ENCODE measurements at places on chromosomes 13 and 19.

DNA sequence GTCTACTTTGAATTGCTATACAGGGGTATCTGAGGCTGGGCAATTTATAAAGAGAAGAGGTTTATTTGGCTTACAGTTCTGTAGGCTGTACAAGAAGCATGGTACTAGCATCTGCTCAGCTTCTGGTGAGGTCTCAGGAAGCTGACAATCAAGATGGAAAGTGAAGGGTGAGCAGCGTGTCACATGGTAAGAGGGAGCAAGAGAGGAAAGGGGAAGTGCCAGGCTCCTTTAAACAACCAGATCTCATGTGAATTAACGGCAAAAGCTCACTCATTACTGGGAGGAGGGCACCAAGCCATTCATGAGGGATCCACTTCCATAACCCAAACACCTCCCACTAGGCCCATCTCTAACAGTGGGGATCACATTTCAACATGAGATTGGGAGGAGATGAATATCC lies 222.4 kb downstream of the TDRD3 start:
- no peak for DNase-seq

DNA sequence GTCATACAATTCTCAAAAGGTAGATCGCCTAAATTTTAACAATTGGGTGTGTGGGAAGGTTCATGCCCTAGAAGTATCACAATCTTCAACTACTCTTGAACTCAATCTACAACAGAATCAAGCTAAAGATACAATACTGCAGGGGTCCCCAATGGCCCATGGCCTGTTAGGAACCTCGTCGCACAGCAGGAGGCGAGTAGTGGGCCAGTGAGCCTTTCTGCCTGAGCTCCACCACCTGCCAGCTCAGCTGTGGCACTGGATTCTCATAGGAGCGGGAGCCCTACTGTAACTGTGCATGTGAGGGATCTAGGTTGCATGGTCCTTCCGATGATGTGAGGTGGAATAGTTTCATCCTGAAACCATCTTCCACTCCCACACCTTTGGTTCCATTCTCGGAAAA lies 230.6 kb downstream of the KLF12 start:
- no peak for DNase-seq

- no peak for DNase-seq
Measured at GRCh38 chr13:27808851-27809550, 16.7 kb downstream of the GSX1 start.

- DNase-seq, result no peak
Measured at GRCh38 chr13:94234738-94235137, 244.7 kb downstream of the DCT start.

DNA sequence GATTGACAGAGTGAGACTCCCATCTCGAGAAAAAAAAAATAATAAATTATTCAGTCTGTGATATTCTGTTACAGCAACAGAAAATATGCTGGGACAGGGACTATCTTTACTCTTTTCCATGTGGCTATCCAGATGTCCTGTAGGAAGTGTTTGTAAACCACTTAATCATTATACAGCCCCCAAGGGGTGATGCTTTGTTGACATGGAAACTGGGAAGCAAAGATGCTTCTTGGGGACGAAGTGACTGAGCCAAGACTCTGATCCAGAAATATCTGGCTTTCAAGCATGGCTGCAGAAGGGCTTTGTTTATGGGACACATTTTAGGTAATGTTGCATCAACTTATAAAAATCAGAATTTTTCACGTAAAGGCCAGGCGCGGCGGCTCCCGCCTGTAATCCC lies 5.4 kb downstream of the ZNF8 start:
- DNase-seq, result no peak

DNA sequence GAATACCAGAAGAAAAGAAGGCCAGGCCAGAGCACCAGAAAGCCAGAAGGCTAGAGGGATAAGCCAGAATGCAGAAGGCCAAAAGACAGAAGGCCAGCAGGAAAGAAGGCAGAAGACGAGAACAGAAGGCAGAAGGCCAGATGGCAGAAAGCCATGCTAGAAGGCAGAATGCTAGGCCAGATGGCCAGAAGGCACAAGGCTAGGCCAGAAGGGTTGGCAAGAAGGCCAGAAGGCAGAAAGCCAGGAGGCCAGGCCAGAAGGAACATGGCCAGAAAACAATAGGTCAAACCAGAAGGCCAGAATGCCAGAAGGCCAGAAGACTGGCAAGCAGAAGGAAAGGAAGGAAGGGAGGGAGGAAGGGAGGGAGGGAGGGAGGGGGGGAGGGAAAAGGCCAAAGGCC lies 188.8 kb downstream of the TUBA3C start:
- no peak for DNase-seq

DNA sequence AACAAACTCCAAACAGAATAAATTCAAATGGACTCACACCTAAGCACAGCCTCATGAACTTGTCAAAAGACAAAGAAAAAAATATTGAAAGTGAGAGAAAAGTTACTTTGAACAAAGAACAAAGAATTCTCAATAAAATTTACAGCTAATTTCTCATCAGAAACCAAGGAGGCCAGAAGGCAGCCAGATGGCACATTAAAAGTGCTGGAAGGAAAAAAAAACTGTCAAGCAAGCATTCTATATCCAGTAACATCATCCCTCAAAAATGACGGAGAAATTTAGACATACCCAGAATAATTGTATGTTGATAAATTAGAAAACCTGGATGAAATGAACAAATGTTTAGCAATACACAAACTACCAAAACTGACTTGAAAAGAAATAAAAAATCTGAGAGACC lies 129.8 kb upstream of the UQCRFS1 start:
- no peak for DNase-seq

All from T-helper 1 cell (primary cell).